ENCODE measurements at places on chromosomes 7 and 10.

DNA sequence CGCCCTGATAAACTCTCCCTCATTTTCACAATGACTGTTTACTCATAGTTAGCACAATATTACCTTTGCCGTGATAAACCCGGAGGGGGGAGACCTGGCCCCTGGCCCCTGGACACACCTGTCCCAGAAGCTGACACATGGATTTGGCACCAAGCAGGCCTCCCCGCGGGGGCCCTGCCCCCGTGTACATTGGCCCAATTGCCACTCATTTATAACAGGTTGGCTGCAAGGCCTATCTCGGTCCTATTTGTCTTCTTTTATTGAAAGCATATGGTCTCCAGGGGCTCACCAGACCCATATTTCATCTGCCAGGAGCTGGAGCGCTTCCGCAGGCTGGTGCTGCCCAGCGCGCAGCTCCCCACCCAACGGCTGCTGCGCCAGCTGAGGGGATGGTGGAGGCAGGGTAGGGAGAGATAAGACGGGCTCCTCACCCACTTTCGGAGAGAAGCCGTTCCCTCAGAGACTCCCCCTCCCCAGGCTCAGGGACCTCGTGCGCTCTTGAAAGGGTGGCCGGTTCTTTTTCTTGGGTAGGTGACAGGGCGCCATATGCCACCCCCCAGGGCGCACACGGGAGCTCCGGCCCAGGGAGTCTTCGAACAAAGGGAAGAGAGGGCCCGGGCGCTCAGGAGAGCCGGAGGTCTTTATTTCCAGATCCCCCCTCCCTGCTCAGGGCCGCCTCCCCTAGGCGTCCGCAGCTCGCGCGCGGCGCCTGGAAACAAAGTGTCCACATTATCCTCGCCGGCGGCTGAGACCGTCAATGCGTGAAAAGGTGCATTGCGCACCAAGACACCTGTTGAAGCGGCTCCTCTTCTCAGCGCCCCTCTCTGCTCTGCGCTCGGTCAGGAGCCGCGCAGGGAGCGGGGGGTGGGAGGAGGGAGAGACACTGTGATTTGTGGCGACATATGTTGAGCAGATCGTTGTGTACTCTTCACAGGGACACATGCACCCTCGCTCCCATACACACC, 4.3 kb upstream of the NEUROG3 start:
- no peak for DNase-seq

GRCh38 chr7:8353991-8354390, 79.4 kb upstream of the NXPH1 start:
- no peak for DNase-seq

DNA sequence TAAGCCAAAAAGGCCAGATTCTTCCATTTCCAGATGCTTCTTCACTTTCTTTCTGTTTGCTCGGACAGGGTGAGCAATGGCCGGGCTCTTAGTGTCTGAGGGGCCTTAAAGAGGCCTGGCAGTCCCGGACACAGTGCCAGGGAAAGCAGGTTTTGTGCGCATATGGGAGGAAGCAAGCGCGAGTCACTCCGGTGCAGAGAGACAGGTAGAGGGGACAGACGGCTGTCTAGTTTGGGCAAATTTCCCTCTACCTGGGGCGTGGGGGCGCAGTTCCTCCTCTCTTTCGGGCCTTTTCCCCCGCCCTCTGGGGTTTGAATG, 4.7 kb downstream of the NEUROD6 start:
- DNase-seq: no peak

DNA sequence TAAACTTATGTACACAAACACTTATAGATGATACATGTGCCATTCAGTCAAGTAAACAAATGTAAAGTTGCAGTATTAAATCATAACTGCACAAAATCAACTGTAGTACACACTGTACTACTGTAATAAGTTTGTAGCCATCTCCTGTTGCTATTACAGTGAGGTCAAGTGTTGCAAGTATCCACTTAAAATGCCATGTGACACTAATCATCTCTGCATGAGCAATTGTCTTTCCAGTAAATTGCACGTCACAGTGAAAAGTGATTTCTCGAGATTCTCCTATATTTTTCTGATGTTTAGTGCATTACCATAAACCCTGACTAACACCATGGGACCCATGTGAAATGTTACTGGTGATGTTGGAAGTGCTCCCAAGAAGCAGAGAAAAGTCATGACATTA, 293.3 kb upstream of the SP4 start:
- DNase-seq: no peak

- DNase-seq: no peak
Measured at GRCh38 chr10:22942437-22942836, 14.6 kb downstream of the ARMC3 start.

Data from HS-27A (cell line).